ENCODE measurements at places on chromosomes 2 and 18. TPM values are rescaled to one million over a fixed set of nuclear protein-coding genes. Genes with fewer than 3 reads are reported as not detected.

Gene EMILIN1
- total RNA-seq: 242 TPM

Gene RNF125
- 0.28 TPM for total RNA-seq

Gene DCDC2C
- not detected for total RNA-seq

Gene PSTPIP2
- 5.7 TPM for total RNA-seq

Gene C1GALT1C1L
- total RNA-seq: 0.57 TPM

Gene UGT1A5
- total RNA-seq: not detected

Data from smooth muscle cell of bladder (primary cell).